Hematopoietic multipotent progenitor cell treated with erythropoietin and hydrocortisone succinate and interleukin-3 and kit ligand, for 8 days (in vitro differentiated cells): ENCODE measurements at places on chromosomes 2 and 18.

DNA sequence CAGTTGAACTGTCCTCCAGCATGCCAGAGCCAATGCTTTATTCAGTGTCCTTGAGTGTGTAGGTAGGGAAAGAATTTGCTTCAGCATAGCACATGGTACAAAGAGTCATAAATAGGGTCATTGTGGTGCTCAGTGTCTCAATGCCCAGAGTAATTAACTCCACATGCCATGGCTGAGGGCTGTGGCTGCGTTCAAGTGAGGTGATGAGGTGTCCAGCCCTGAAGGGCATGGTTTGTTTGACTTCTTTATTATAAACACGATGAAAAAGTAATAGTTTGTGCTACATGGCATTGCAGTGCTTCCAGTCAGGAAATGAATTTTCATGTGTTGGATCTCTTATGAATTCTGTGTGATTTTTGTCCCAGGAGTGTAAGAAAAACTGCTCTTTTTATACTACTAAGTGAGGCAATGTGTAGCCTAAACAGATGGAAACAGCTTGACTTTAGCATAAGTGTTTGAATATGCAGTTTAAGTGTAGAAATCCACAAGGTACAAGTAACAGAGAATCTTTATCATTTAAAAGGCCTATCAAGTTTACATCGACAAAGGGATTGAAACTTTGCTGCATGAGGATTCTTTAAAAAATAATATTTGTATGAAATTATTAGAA lies 507.9 kb upstream of the CDH2 start:
- DNase-seq, result no peak

- DNase-seq, result no peak
Measured at GRCh38 chr2:65071499-65072180, 15.4 kb downstream of the CEP68 start.

DNA sequence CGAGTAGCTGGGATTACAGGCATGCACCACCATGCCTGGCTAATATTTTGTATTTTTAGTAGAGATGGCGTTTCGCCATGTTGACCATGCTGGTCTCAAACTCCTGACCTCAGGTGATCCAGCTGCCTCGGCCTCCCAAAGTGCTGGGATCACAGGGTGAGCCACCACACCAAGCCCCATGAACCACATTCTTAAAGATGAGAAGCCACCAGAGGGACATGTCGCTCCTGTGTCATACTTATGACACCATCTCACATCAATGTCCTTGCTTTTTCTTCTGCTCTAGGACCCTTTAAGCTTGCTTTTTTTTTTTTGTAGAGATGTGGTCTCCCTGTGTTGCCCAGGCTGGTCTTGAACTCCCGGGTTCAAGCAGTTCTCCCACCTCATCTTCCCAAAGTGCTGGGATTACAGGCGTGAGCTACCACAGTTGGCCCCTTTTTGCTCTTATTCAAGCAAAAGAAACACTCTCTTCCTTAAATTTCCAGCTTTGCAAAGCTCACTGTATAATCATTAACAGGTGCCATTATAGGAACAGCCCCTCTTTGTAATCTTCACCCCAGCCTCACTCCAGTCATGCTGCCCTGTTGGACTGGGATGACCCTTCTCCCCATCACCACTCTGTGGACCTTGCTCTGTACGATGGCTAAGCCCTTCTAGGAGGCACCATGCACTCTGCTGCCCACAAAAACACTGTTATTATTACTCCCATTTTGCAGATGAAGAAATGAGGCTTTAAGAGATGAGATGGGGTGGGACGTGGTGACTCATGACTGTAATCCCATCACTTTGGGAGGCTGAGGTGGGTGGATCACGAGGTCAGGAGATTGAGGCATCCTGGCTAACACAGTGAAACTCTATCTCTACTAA lies 10.8 kb upstream of the KCNG3 start:
- no peak for DNase-seq

GRCh38 chr18:8858888-8859511 lies 153.6 kb downstream of the MTCL1 start:
- DNase-seq, result peak; percentile 45

GRCh38 chr2:128272601-128273468 lies 45.8 kb downstream of the HS6ST1 start:
- no peak for DNase-seq

- DNase-seq, result no peak
Measured at GRCh38 chr18:61546590-61546989, 213.4 kb downstream of the CDH20 start.

- DNase-seq, result no peak
Measured at GRCh38 chr2:169965495-169965894, 138.2 kb downstream of the UBR3 start.

- no peak for DNase-seq
Measured at GRCh38 chr2:187054501-187055319, 205.7 kb upstream of the ZSWIM2 start.

GRCh38 chr18:74499633-74500032 lies 3.5 kb downstream of the CNDP2 start:
- peak; percentile 83 for DNase-seq

GRCh38 chr2:34345030-34345429 lies 745.9 kb upstream of the FAM98A start:
- DNase-seq, result no peak

GRCh38 chr18:76620321-76621170 lies 125.5 kb upstream of the ZNF516 start:
- DNase-seq, result peak; percentile 58

GRCh38 chr18:37299471-37300304 lies 265.9 kb downstream of the CELF4 start:
- peak; percentile 78 for DNase-seq

GRCh38 chr18:48589797-48590519 lies 51.1 kb downstream of the CTIF start:
- no peak for DNase-seq

DNA sequence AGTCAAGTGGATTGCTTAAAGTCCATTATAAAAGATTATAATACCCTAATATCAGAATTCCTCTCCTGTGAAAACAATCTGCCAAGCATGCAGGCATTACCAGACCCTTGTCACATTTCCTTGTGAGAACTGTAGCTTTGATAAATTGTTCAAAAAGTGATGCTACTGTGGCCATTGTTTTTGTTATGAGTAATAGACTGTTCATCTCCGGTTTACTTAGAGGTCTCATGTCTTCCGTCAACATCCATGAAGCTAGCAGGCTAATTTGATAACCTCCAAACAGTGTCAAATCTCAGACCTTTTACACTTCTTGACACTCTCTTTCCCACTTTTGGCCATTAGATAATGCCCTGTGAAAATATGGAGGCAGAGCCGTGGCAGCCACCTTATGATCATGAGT lies 342.7 kb downstream of the CPS1 start:
- no peak for DNase-seq

GRCh38 chr18:36389811-36390581 lies 92.5 kb downstream of the FHOD3 start:
- DNase-seq, result no peak

DNA sequence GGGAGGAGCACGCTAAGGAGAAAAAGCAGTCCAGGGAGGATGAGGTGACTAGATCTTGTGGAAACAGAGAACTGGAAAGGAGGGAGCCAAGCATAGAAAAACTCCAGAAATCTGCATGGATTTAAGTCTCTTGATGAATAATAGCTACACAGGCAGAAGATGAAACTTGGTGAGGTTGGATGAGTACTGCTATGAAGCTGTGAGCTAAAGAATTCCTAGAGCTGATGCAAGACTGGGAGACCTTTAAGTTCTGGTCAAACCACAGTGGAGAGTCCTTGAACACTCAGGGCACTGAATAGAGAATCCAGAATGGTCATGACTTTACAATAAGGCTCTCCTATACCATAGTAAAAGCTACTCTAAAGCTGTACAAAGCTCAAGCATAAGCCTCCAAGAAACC lies 18.4 kb upstream of the PIEZO2 start:
- no peak for DNase-seq

DNA sequence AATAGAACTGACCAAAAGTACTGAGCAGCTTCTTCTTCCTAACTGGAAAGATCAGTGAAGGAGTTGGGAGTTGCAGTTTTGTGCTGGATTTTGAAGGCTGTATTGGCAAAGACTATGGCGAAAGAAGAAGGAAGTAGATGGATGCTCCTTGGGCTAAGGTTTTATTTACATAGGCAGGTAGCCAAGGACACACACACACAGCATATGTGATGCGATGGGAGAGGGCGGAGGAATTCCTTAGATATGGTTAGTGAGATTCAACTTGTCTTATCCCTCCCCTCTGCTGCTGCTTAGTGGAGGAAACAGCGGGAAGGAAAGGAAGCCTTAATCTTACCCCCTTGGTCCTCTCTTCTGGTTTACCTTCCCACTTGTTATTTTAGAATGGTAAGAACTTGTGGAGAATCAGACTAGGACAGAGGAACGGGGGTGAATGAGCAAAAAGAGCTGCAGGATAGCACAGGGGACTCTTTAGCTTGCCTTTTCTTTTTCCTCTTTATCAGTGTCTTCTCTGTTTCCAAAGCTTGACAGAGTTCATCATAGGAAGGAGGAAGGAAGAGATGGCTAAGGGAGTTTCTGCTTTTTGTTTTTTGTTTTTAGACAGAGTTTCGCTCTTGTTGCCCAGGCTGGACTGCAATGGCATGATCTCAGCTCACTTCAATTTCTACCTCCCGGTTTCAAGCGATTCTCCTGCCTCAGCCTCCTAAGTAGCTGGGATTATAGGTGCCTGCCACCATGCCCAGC lies 87.9 kb downstream of the OSBPL6 start:
- DNase-seq, result no peak

- no peak for DNase-seq
Measured at GRCh38 chr2:168317282-168317681, 69.9 kb upstream of the STK39 start.

GRCh38 chr2:133591164-133591563 lies 22.9 kb upstream of the NCKAP5 start:
- no peak for DNase-seq

DNA sequence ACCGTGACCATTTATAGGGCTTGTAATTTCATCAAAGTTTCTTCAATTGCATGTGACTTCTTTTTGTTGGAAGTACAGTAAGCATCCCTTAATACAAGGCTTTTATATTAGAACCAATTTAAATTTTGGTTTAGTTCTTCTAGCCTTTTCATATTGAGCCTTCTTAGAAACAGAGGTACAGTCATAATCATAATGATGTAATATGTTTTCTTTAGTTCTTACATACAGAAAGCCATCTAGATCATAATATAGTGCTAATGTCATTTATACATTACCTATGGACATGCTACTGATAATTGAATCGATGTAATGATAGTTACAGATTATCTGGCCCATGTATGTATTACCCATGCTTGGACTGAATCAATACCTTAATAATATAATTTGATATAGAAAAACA lies 109.9 kb upstream of the OTX1 start:
- no peak for DNase-seq

DNA sequence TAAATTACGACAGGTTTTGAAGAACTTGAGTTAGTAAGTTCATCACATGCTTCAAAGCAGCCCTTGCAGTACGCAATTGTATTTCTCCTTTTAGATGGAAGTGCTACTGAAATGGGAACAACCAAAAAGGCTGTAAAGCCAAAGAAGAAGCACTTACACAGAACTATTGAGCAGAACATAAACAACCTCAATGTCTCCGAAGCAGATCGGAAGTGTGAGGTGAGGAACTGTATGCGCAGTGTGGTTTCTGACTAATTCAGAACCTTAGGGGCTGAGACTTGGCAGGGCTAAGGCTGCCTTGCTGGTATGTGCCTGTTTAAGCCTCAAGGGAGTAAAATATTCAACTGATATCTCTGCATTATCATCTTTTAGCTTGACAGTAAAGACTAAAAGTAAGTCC lies 8.4 kb downstream of the NCAPH start:
- DNase-seq, result no peak

GRCh38 chr2:20184067-20184938 lies 40.6 kb downstream of the SDC1 start:
- no peak for DNase-seq

GRCh38 chr2:222057347-222058073 lies 241.3 kb downstream of the PAX3 start:
- DNase-seq, result peak; percentile 6

GRCh38 chr2:102424754-102425153 lies 1.8 kb downstream of the IL18RAP start:
- no peak for DNase-seq

DNA sequence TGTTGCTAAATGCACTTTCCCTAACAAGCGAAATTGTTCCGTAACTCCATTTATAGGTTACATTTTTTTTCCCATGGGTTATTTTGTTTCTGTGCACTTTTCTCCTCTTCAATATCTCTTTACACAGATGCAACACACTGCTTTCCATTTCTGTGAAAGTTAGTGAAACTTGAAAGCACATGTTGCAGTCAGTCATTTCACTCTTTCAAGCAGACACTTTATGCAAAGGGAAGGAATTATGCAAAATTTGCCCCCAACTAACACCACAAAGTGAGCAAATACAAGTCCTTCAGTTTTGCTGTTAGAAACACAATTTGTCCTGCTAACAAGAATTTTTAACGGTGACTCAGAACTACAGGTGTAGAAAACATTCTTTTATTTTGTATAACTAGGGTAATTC lies 124.8 kb downstream of the PTH2R start:
- no peak for DNase-seq

- peak; percentile 14 for DNase-seq
Measured at GRCh38 chr2:128037649-128038048, 9.8 kb upstream of the SAP130 start.

GRCh38 chr2:86224645-86225355 lies 25.5 kb downstream of the MRPL35 start:
- DNase-seq, result no peak

DNA sequence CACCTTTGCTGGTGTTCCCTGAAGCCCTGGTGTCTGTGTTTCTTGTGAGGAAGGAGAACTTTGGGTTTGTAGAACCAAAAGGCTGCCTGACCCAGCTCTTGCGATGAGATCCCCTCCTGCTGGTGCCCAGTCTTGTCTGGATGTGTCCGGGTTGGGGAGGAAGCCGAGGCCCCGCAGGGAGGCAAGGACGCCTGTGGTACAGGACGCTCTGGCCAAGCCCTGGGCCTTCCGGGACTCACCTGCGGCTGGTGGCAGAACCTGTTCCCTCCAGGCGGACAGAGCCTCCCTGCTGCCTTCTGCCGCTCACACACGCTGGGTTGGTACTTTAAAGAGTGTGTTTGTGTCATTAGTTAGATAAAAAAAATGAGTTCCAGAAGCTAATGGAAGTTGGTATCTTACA lies 616.2 kb downstream of the GALR1 start:
- DNase-seq, result no peak

DNA sequence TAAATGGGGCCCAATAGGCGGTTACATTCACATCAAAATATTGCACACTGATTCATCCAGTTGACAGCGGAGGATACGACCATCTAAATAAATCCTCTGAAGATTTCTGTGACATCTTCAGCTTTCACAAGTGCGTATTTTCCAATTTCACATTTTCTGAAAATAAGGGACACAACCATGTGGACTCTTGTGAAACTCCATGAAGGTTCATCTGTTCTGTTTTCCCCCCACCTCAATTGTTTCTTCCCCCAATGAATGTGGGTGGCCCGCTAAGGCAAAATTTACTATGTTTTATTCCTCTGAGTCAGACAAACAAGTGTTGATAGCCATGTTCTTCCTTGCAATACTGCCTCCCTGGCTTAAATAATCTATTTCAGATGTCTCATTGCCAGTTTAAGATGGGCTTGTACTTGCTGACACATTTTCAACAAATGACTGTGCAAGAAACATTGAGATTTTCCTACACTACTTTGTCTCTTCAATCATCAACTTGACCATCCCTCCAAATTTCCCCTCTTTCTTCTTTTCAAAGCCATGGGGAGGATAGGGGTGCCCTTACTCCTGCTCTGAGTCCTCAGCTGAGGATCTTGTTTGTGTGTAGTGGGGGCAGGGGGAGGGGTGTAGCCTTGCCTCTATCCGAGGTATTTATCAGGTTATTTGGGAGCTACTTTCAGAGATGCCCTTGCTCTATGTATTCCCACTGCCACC lies 78.2 kb downstream of the BCL11A start:
- DNase-seq, result no peak

GRCh38 chr2:63051795-63052333 lies 1.2 kb downstream of the OTX1 start:
- DNase-seq, result no peak

- DNase-seq, result no peak
Measured at GRCh38 chr2:133885847-133886246, 317.6 kb upstream of the NCKAP5 start.
